ENCODE measurements at places on chromosomes 5 and 9.

DNA sequence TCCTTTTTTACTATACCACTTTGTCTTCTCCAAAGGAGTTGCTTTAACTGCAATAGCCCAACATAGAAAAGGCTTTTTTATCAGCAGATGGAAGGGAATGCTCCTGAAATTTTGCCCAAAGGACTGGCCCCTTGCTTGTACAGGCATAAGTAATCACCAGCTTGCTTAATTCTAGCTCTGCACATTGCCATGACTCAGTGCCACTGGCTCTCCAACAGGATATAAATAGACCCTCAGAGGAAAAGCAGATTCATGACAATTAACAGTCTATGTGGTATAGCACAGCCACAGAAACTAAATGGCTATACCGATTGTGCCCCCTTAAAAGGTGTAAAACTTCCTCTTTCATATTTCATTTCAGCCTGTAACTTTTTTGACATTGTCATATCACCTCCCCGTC is 227.0 kb downstream of the ZNF608 start:
- peak; percentile 81 for DNase-seq

DNA sequence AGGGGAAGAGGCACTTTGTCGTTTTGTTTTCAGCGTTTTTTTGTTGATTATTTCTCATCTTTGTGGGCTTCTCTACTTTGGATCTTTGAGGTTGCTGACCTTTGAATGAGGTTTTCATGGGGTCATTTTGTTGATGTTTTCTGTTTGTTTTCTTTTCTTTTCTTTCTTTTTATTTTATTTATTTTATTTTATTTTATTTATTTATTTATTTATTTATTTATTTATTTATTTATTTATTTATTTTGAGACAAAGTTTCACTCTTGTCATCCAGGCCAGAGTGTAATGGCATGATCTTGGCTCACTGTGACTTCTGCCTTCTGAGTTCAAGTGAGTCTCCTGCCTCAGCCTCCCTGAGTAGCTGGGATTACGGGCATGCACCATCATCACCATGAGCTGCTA is 946.7 kb downstream of the TLE4 start:
- no peak for DNase-seq

- no peak for DNase-seq
These were observed 188.9 kb downstream of the HSD17B3 start for GRCh38 chr9:96113032-96113431.

GRCh38 chr9:136700304-136700703 is 12.1 kb upstream of the DIPK1B start:
- peak; percentile 56 for DNase-seq

DNA sequence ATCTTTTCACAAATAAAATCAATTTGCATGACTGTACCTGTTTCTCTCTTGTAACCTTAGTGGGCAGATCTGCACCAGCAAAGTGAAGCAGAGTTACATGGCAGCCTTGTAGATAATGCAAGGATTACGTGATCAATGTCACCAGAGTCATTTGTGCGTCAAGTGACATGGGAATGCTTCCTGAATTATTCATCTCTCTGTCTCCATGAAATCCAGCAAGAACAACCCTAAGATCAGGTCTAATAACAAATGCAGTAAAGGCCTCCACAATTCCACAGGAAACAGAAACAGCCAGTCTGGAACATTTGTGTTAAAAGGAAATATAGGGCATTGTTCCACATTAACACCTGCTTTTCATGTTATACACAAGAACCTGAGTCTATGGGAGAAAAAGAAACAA is 7.8 kb downstream of the GZMA start:
- no peak for DNase-seq
